SK-N-DZ (cell line): ENCODE measurements at places on chromosomes 16 and 17.

GRCh38 chr17:79671085-79671694 lies 59.6 kb upstream of the ENPP7 start:
- no peak for DNase-seq

DNA sequence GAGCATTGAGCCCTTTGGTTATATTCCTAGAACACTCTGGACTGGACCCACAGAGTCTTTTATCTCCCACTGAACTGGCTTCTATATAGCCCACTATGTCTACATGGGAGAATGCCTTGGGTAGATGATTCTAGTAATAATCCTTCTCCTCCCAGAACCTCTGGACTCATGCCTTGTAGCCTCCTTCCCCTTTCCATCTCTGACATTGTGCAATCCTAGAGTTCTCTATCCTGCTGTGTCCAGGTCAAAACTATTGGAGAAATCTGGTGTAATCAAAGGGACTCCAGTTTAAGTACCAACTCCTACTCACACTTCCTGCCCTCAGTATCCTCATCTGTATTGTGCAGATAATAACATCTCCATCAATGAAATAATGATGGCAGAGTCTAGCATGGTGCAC lies 9.1 kb downstream of the RCVRN start:
- no peak for DNase-seq

- DNase-seq: no peak
Observed at GRCh38 chr16:30766206-30766932, 4.2 kb downstream of the RNF40 start.

GRCh38 chr16:5605404-5605803 lies 507.8 kb upstream of the EEF2KMT start:
- DNase-seq: no peak

GRCh38 chr17:55303701-55304145 lies 39.0 kb downstream of the HLF start:
- no peak for DNase-seq

- DNase-seq: no peak
Observed at GRCh38 chr17:6439951-6440350, 4.3 kb upstream of the PIMREG start.

GRCh38 chr17:41082626-41083025 lies 1.3 kb upstream of the KRTAP4-7 start:
- no peak for DNase-seq

GRCh38 chr17:56026915-56027314 lies 126.4 kb upstream of the ANKFN1 start:
- no peak for DNase-seq
